Renal cortex interstitium (tissue), 15 donors: ENCODE measurements at places on chromosomes 6 and 20. TPM values are rescaled to one million over a fixed set of nuclear protein-coding genes. Genes with fewer than 3 reads are reported as not detected.

BPIFB2 gene
- polyA plus RNA-seq: not detected

CST1 gene
- not detected for polyA plus RNA-seq

PRL gene
- 0.13 TPM for polyA plus RNA-seq

DNA sequence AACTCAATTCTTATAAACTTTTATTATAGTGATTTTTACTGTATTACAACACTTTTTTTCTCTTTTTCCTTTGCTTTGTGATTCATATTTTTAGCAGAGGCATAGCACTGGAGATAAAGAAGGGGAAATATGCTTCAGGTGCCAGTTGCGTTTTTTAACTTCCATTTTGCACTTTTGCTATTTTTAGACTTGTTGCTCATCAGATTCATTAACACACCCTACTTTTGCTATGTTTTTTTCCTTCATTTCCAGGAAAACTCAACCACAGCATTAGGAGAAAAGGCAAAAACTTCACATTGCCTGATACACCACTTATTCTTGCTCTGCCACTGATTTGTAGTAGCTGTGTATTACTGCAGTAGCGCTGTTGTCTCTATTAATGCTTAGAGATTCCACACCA lies 8.0 kb upstream of the TMEM30A start:
- no peak for DNase-seq

DNA sequence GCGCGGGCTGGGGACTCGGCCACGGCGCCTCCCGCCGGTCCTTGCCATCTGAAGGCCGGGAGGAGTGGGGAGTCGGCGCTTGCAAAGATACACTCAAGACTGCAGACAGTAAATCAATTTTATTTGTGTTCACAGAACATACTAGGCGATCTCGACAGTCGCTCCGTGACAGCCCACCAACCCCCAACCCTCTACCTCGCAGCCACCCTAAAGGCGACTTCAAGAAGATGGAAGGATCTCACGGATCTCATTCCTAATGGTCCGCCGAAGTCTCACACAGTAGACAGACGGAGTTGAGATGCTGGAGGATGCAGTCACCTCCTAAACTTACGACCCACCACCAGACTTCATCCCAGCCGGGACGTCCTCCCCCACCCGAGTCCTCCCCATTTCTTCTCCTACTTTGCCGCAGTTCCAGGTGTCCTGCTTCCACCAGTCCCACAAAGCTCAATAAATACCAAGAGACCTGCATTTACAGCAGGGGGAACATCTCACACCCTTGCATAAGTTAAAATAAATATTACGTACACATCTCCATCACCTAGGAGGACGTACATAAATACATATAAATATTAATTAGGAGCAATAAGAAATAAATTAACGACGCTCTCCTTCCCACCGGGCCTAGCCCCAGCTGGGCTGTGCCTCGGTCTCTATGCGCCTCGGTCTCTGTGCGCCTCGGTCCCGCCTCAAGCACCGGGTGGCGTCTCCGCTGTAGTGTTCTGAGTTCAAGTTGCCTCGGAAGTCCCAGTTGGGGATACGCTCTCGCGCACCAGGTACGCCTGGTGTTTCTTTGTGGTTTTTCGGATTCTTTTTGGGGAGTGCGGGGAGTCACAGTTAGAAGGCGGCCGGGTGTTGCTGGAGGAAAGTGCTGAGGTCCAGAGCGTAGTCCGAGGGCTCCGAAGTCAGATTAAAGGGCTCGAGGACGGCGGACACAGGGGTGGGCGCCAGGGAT lies 889 bp upstream of the FLOT1 start:
- no peak for DNase-seq

GRCh38 chr6:125957391-125957693 lies 772 bp downstream of the HINT3 start:
- no peak for DNase-seq

DNA sequence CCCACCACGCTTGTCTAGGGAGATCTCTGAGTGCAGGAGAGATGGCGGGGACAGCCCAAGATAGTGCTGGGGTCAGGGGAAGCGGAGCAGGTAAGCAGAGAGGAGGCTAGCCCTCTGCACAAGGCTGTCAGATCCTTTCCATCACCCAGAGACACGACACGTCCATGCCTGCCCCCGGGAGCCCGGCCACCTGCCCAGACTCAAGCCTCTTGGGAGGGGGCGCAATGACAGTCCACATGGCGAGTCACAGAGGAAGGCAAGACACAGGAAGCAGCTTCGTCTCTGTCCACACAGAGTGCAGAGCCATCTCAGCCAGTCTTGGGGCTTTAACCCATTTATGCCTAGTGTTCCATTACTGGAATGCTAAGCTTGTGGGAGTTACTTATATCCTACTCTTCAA lies 78.4 kb downstream of the PREX1 start:
- no peak for DNase-seq

- no peak for DNase-seq
Observed at GRCh38 chr6:139452148-139452876, 77.9 kb upstream of the CITED2 start.

DNA sequence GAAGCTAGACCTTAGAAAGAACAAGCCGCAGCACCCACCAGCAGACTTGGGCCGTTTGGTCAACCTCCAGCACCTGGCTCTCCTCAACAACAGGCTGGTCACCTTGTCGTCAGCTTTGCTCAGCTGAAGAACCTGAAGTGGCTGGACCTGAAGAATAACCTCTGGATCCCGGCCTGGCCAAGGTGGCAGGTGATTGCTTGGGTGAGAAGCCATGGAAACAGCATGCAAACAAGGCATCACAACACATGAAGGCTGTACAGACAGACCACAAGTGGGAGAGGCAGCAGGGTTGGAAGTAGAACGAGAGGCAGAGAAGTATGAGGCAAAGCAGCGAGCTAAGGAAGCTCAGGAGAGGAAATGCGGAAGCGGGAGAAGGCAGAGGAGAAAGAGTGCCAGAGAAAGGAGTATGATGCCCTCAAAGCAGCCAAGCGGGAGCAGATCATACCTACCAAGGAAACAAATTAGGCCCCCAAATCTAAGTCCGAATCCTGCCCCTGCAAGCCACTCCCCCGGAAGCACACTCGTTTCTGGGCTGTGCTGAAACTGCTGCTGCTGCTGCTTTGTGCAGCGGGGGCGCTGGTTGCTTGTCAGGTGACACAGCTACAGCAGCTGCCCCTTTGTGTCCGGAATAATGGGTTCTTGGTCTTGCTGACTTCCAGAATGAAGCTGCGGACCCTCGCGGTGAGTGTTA lies 121.6 kb upstream of the LGSN start:
- DNase-seq: no peak

DNA sequence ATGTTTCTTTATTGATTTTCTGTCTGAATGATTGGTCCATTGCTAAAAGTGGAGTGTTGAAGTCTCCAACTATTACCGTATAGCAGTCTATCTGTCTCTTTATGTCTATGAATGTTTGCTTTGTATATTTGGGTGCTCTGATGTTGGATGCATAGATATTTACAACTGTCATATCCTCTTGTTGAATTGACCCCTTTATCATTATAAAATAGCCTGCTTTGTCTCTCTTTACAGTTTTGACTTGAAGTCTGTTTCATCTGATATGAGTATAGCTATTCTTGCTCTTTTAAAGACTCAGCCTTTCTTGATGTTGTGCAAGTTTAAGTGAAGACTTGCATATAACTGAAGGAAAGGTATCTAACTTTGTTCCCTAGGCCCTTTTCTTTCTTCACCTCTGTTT lies 173.8 kb upstream of the RAB32 start:
- no peak for DNase-seq

- no peak for DNase-seq
Observed at GRCh38 chr20:32289661-32290431, 12.4 kb downstream of the KIF3B start.

- DNase-seq: no peak
Observed at GRCh38 chr6:118509009-118509617, 39.0 kb upstream of the PLN start.
